Activated T-helper 2 cell treated with anti-CD3 and anti-CD28 coated beads, Interferon-gamma antibody, Interleukin-2, Interleukin-4, amounts not matched to agents 10 μg/mL and 5 μg/mL and 100 μg/mL, durations not matched to agents 14 hours and 24 hours and 36 hours (primary cell): ENCODE measurements at places on chromosomes 7 and 10.

GRCh38 chr10:86389441-86390193, 23.0 kb upstream of the GRID1 start:
- DNase-seq: no peak

- DNase-seq: no peak
Measured at GRCh38 chr7:12013983-12014382, 182.0 kb upstream of the THSD7A start.

DNA sequence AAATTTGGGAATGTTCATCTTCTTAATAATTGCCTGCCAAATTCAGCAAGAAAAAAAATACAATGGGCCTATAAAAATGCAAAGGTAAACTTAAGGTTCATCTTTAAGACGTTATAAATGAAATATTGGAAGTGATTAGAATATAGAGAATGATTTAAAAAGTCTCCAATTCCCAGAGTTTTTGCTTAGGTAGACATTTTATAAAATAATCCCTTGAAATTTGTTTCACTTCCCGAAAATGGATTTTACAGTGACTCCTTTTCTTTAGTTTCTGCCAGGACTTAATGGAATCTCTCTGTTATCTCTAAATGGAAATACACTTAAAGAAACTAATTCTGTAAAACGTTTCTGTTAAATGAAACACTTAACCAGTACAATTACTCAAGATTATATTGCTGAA, 544.2 kb upstream of the TEX47 start:
- no peak for DNase-seq

GRCh38 chr10:9222917-9223316, 1168.4 kb downstream of the GATA3 start:
- DNase-seq: no peak

- DNase-seq: peak; percentile 22
Measured at GRCh38 chr7:77799078-77799964, 748 bp downstream of the PHTF2 start.

GRCh38 chr7:120837599-120837998, 20.3 kb downstream of the TSPAN12 start:
- DNase-seq: no peak

DNA sequence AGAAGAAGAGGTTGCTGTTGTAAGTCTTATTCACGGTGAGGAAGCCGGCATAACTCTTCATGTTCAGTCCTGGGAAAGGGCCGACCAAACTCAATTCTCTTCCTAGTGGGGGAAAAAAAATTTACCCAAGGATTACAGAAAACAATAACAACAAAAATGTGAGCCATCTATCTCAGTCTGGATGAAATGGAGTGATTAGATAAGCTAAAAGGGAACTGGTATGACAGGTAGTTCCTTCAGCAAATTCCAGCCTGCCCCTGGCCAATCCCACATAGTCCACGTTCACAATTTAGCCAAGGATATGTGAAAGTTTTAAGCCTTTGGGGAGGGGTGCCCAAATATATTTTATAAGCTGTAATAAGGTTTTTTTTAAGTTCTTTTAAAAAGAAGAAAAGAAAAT, 33.6 kb downstream of the CPVL start:
- DNase-seq: no peak

GRCh38 chr7:144720149-144720548, 115.7 kb downstream of the TPK1 start:
- DNase-seq: no peak
